ENCODE measurements at places on chromosomes 1 and 21.

GRCh38 chr1:107228704-107229371 is 88.0 kb downstream of the NTNG1 start:
- no peak for DNase-seq

- no peak for DNase-seq
Observed at GRCh38 chr1:12180315-12180714, 13.5 kb downstream of the TNFRSF1B start.

- DNase-seq: no peak
Observed at GRCh38 chr1:198639671-198640143, 867 bp downstream of the PTPRC start.

- no peak for DNase-seq
Observed at GRCh38 chr1:8477166-8477982, 159.5 kb downstream of the SLC45A1 start.
